ENCODE measurements at places on chromosomes 6 and 20.

GRCh38 chr20:13442986-13443385 lies 195.7 kb downstream of the TASP1 start:
- no peak for DNase-seq

GRCh38 chr6:25583099-25583498 lies 68.9 kb upstream of the SCGN start:
- DNase-seq, result no peak

DNA sequence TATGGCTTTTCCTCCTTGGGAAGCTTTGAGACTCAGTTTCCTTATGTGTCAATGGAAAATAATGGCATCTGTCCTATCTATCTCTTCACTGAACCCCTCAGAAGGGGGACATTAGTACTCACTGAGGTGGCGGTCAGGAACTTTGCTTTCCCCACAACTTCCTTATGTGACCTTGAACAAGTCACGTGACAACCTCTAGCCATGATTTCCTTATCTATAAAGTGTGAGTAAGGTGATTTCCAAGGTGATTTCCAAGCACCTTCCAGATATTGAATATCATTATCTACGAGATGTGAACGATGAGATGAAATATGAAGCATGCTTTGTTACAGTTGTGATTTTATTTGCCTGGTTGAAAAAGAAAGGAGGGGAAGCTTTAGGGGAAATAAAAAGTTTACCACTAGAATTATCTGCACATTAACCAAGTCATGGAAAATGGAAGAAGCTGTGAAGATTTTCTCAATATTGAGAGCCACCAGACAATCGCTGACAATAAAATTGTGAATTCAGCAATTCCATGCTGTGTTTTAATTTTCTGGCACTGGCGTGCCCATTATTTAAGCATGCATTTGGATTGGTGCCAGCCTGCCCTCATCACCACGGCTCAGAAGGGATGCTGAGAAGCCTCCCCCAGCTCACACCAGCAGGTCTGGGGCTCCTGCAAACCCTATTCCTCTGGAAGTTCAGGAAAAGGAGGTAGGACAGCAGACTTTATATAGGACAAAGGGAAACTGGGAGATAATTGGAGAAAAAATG lies 255.3 kb downstream of the CD83 start:
- DNase-seq, result no peak

- peak; percentile 93 for DNase-seq
These were observed 135.7 kb downstream of the BCAS1 start for GRCh38 chr20:53934421-53935343.

GRCh38 chr6:138971601-138972000 lies 16.5 kb downstream of the REPS1 start:
- DNase-seq, result peak; percentile 58

- DNase-seq, result peak; percentile 23
These were observed 114.2 kb downstream of the QRSL1 start for GRCh38 chr6:106743612-106744011.

DNA sequence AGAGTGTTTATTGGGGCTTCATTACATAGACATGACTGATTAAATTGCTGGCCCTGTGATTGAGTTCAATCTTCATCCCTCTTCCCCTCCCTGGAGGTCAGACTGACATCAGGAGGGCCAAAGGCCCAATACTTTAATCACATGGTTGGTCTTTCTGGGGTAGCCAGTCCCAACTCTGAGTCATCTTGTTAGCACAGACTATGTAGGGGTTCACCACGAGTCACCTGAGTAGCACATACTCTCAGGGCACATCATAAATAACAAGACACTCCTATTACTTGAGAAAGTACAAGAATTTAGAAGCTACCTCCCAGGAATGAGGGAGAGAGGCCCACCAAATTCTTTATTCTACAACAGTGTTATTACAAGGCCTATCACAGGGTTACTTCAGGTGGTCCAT lies 11.3 kb downstream of the GINS1 start:
- peak; percentile 58 for DNase-seq

GRCh38 chr6:129683601-129684322 lies 26.2 kb downstream of the ARHGAP18 start:
- DNase-seq, result peak; percentile 99

DNA sequence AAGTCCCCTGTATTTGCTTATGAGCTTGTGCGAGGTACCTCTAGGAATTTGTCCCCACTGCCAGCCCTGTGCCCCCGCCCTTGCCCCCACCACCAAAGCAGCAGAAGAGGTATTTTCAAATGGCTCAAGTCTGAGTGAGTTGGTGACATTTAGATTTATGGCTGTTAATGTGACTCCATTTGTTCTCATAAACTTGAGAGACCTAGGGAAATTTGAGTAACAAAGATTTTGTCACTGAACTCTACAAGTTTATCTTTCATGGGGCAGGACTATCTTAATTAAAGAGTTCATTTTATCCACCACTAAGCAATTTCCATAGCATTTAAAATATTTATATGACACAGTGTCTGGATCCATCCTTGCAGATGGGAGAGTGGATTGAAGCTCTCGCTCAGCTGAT lies 108.5 kb downstream of the PRND start:
- DNase-seq, result no peak

GRCh38 chr6:110342759-110343158 lies 15.4 kb downstream of the METTL24 start:
- no peak for DNase-seq

DNA sequence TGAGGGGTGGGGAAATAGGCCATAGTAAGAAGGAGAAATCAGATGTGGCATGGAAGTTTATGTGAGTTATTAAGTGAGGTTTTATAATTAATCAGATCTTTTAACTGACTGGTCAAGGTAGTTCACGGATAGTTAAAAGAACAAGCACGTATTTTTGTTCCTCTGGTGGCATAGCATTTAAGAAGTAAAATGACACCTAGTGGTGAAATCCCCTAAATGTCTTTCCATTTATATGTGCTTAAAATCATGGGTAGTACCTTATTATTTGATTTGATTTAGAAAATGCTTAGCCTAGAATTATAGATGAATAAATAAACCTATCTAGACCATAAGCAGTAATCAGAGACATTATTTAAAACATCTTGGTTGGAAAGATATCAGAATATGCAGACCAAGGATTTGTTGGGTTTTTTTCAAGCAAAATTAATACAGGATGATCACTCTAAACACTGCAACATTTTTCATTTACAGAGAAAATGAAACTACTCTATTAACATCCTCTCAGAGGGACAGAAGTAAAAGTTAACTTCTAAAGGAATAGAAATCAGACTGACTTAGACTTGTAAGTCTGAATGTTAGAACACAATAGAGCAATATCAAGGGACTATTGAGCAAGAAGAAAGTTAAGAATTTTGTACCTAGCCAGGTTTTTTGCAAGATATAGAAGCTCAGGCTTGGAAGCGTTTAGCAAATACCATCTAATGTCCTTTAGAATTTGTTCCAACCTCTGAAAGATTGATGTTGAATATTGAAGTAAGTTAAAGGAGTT lies 81.1 kb downstream of the STXBP5 start:
- peak; percentile 49 for DNase-seq

DNA sequence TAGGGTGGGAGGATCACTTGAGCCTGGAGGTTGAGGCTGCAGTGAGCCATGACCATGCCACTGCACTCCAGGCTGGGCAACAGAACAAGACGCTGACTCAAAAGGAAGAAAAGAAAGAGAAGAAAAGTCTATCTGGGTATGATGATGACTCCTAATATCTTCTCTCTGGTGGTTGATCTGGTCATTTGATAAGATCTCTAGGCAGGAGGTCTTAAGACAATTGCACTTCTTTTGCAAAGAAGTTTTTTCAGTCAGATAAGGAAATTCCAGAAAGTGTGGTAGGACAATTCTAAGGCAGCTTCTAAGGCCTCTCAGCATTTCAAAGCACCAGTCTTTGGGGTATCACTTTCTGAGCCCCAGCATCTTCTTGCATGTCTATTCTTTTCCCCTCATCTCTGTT lies 7.7 kb upstream of the AIF1 start:
- no peak for DNase-seq

DNA sequence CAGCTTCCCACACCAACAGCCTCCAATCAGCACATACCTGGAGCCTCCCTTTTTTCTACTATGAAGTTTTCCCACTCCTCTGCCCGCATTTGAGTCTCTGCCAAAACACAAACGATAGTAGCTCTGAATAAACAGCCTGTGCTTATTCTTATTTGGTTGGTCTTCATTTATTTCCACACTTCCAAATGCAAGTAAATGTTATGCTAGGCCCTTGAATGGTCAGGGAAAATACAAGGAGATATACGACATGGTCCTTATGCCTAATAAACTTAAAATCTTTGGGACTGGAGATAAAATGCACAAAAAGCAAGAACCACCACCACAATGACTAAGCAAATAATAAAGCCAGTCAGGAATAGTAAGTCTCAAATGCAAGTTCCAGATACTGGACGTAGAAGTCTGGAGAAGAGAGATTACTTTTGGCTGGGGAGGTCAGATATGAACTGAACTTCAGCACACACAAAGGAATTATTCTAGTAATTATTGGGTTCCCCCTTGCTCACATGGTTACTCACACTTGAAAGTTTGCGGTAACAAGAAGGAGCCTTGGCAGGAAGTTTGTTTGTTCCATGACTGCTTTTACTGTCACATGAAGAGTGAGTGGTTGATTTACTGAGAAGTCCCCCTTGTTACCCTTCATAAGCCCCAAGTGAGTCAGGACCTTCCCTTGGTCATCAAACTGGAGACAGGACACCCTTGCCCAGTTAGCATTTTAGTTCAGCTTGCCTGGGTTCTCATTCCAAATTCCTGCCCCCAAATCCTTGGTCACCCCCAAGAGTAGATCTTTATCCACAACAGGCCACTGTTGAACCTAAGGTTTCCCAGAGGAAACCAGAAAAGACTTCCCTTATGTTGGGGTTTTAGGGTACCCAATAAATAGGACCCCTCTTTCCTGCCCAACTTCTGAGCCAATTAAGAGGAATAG lies 511.2 kb upstream of the JARID2 start:
- DNase-seq, result peak; percentile 100

DNA sequence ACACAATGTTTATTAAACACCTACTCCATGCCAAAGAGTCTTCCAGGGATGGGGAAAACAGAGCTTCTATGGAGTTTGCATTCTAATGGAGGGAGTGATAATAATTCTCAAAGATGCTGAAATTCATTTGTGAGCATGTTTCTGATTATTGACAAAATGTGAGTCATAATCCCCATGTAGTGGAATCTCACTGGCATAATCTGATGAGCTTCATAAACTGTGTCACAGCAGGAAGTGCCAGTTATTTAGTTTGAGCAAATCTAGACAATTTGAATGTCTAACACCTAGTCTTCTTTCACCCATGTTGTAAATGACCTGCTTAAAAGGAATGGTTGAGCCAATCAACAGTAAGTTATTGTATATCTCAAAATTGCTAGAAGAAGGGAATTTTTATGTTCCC lies 95.1 kb downstream of the KCNQ5 start:
- DNase-seq, result no peak

DNA sequence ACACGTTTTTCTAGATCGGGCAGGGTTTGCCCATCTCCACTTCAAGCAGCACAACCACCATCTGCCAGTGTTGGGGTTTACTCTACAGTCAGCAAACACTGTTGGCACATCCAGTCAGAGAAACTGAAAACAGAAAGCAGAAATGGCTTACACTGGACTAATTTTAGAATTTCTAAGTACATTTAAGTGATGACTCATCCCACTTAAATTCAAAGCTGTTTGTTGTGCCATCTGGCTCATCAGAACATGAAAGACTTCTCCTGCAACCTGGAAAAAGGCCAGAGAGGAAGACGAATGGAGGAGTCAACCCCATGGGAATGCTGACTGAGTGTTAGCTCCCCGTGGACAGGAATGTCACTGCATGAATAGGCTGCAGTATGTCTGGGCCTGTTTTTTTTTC lies 21.8 kb downstream of the FAM209B start:
- peak; percentile 100 for DNase-seq

DNA sequence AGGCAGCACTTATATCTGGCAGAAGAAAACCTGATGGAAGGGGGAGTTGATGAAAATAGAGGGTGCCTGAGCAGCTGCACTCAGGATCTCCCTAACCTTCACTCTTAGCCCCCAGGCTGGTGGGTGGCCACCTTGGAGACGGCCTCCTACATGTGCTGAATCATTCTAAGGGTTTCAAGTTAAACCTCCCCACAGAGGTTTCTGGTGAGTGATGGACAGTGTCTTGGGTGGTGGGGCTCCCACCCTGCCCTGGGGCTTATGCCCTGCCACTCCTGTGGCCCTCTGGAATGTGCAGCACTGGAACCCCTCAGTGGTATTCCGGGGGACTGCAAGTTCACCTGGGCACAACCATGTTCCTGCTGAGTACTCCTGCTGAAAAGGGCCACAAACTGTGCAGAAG lies 357.2 kb downstream of the CD83 start:
- DNase-seq, result peak; percentile 38

DNA sequence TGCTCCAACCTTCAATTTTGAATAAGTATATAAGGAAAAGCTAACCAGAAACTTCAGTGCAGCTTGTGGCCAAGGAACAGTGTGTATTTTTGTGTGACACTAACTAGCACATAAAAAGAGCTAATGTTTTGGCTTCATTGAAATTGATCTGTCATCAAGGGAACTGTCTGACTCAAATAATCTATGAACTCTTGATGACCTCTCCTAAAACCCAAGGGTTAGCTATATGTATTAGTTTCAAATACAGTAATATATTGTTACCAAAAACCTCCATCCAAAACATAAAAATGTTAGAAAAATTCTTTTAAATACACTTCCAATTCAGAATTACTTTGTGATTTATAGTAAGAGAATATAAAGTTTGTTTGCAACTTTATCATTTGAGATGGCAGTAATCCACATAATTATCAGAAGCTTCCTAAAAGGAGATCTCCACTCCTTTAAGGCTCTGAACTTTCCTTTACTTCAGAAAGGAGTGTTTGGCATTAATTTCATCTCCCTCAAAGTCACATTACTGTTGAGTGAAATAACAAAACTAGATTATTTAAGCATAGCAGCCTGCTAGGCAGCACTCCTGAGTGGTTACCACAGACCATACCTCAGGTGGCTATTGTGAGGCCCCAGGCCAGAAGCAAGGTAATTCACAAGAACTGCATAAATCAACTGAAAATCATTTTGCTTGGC lies 46.3 kb upstream of the HSF2 start:
- no peak for DNase-seq

- no peak for DNase-seq
These were observed 214.4 kb downstream of the ATXN1 start for GRCh38 chr6:16546861-16547260.

- DNase-seq, result no peak
These were observed 341.3 kb upstream of the PRDM1 start for GRCh38 chr6:105744815-105745214.

Data from M059J (cell line).